ENCODE measurements at places on chromosomes 2 and 18.

GRCh38 chr2:70954886-70955285 is 19.2 kb downstream of the ATP6V1B1 start:
- no peak for DNase-seq

- no peak for DNase-seq
These were observed 22.2 kb upstream of the NT5C1B start for GRCh38 chr2:18611604-18612003.

- DNase-seq, result no peak
These were observed 55.3 kb downstream of the HS1BP3 start for GRCh38 chr2:20595439-20596192.

- DNase-seq, result no peak
These were observed 3.5 kb downstream of the ATP6V1B1 start for GRCh38 chr2:70939001-70939838.

DNA sequence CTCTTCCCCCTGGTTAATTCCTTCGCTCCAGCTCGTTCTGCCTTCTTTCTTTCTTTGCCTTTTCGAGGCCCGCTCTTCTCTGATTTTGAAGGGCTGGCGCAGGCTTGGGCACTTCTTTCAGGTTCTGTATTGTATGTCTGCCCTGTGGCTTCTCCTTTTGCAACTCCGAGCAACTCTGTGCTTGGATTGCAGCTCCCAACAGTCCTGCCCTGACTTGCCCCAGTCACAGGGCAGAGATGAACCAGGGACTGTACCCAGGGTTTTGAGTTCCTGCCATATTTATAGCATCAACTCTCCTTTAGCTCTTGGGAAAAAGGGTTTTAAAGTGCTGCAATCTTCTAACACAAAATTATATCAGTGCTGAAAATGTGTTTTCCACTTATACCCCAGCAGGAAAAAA is 31.1 kb upstream of the CD8A start:
- DNase-seq, result no peak

DNA sequence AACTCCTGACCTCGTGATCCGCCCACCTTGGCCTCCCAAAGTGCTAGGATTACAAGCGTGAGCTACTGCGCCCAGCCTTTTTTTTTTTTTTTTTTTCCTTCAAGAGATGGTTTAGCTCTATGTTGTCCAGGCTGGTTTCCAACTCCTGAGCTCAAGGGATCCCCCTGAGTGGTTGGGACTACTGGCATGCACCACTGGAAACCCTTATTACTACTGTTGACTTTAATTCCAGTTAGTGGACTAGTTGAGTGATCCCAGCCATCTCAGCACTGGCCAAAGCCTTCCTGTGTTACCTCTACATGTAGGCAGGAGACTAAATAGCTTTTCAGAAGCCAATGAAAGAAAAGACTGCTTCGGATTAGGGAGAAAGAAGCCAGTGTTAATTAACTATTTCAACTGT is 8.1 kb upstream of the SSB start:
- no peak for DNase-seq

DNA sequence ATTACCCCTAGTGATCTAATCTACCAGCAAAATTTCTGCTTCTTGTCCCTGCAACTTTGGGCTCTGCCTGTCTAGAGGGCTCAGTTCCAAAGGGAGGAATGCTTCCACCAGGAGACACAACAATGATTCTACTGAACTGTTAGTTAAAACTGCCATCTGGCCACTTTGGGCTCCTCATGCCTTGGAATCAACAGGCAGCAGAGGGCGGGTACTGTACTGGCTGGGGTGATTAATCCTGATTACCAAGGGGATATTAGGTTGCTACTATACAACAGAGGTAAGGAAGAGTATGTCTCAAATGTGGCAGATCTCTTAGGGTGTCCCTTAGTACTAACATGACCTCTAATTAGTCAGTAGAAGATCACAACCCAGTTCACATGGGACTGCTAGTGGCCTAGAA is 21.4 kb downstream of the HADHA start:
- DNase-seq, result no peak

DNA sequence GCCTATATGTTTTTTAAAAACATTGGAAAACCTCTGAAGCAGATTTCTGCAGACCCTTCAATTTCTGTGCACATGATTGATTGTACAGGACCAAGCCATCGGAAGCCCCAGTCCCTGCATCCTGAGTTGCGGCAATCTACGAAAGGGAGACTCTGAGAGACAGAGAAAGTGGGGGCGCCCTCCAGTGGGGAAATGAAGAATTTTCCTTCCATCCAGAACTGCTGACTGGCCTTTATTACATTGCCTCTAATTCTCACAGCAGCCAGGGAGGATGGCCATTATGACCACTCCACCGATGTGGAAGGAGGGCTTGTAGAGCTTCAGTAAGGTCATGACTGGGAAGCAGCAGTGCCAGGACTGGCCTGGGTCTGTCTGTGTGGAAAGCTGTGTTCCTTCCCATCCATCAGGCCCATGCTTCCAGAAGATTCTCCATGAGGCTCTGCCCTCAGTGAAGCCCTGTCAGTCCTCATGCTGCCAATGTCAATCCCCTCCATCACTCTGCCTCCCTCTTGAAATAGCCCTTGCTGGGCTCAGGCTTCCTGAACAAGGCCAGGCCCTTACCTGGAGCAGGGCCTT is 20.0 kb upstream of the RESP18 start:
- peak; percentile 58 for DNase-seq

GRCh38 chr18:6543330-6543908 is 128.7 kb upstream of the L3MBTL4 start:
- DNase-seq, result peak; percentile 58

- DNase-seq, result no peak
These were observed 1548.1 kb upstream of the ZEB2 start for GRCh38 chr2:146068051-146068450.

GRCh38 chr2:11787991-11788390 is 41.6 kb downstream of the LPIN1 start:
- DNase-seq, result no peak

- DNase-seq, result no peak
These were observed 5.6 kb upstream of the WDFY1 start for GRCh38 chr2:223950448-223951347.

DNA sequence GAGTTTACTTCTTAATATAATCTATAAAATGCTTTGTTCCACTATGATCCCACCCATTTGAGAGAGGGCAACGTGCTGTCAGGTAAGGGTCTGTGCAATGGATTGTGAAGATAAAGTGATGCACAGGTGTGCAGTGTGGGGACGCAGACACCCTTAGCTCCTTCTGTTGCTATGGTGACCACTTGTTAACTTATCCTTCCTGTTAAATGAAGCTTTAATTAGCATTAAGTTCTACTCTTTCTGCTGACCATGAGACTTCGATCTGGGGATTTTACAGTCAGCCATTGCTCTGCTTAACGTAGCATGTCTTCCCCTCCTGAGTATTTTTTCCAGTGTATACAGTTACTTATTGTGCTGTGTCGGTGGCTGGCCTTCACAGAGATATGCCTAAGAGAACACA is 23.1 kb upstream of the ALKAL2 start:
- DNase-seq, result no peak

DNA sequence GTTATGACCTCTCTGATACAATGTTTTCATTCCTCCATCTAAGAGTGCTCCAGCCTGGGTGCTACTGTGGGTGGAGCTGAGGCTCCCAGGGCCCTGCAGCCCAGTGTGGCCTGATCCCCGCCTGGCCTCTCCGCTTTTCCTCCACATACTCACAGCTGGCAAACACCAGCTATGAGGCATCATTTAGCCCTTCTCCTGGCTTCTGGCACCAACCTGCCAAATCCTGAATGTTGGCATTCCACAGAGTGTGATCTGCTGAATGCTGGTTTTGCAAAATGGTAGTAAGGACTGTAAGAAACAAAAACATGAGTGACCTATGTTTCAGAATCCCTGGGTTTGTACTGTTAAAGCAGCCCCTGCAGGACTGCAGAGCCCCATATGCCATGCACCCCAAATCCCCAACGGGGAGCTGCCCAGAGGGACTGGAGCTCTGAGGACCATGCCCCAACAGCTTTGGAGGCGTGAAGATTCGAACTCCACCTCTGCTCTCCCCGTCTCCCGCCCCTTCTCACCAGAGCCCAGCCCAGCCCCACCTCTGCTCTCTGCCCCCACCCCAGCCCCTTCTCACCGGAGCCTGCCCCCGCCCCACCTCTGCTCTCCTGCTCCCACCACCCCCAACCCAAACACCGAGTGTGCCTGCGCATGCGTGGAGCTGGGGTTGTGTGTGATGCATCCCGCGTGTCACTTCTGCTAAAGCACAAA is 4.2 kb downstream of the SLC66A2 start:
- DNase-seq, result no peak

GRCh38 chr2:39503277-39503676 is 66.2 kb upstream of the MAP4K3 start:
- DNase-seq, result no peak

GRCh38 chr2:147294825-147295392 is 549.9 kb upstream of the ACVR2A start:
- no peak for DNase-seq

DNA sequence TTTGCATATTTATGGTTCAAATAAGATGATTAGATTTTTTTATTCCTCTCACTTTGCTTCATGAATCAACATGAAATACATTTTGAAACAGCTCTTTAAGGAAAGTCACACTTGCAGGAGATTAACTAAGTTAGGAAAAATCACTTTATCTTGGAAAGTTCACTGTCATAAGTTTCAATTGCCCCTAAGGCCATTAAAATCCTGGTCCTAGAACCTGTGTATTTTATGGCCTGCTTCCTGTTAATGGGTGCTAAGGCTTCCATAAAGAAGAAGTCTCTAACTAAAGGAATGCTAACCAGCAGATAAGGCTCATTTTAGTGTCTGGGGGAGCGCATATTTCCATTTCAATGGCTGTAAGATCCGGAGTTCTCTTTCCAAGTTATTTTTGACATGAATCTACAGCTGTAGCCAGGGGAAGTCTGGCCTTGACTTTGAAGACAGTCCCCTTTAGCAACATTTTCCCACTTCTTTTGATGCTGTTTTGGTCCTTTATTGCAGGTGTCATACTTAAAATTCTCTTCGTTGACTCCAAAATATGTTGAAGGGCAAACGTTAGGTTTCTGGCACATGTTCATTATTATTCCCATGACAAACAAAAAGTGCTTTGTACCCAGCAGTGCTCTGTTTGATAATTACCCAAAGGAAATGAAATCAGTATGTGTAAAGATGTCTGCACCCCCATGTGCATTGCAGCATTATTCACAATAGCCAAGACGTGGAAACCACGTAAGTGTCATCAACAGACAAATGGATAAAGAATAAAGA is 34.4 kb upstream of the SH3BP4 start:
- no peak for DNase-seq

DNA sequence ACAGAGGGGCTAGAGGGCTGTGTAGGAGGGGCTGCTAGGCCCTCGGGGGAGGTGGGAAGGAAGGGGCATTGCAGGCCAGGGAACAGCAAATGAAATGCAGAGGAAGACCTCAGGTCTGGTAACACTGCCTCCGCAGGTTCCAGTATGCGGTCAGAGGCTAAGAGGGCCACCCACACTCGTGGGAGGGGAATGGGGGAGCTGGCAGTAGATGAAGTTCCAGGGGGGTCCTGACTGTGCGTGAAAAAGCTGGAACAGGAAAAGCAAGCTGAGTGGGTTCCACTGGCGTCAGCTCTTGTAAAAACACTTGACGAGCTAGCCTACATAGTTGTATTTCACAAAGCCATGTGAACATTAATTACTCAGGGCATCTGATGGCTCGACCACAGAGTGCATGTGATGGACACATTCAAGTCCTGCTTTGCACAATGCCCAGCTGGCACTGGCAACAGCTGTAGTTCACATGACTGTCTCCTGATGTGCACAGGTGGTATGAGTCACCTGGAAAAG is 29.0 kb upstream of the PTPN4 start:
- DNase-seq, result no peak

DNA sequence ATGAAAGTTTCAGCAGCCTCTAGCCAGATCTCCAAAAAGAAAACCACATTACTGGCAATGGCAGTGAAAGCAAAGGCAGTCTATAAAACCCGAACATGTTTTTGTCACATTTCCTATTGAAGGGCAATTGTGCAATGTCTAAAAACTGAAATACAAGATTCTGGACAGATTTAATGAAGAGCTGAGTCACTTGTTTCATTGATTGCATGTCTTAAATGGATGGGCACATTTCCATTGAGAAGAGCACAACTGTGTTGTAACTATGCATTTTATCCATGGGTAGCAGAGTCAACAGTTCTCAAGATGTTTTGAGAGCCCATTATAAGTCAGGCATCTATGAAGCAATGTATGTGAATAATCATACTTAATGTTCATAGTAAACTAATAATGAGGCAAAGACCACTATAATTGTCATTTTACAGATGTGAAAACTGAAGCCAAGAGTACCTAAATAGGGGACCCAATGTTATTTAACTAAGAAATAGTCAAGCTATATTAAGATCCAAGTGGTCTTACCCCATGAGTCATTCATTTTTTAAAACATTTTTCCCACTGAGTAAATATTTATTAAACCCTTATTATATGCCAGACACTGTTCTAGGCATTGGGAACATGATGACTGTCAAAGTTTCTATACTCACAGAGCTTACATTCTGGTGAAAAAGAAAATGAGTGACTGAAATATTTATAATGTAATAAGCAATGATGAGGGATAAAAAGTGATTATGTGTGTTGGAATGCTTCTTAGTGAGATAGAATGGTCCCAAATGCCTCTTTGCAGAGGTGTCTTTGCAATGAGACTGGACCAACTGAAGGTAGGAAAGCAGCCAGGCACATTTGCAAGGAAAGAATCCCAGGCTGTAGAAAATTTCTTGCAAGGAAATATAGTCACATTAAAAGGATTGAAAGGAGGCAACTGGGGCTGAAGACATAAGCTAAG is 818.9 kb upstream of the ACVR2A start:
- no peak for DNase-seq

DNA sequence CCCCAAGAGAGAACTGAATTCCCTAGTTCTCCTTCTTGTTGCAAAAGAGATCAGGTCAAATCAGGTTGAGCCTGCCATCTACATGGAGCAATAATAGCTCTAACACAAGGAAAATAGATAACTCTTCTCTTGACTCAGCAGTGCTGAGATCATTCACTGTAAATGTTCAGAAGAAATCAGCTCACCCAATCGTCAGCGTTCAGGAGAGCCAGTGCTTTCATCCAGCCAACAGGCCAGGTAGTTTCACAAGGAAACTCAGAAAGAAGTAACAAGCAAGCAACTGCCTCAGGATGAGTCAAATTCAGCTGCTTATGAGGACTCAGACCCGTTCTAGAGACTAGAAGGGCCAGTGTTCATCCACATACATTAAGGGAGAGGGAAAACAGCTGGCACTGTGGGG is 5.9 kb downstream of the LMAN2L start:
- no peak for DNase-seq

DNA sequence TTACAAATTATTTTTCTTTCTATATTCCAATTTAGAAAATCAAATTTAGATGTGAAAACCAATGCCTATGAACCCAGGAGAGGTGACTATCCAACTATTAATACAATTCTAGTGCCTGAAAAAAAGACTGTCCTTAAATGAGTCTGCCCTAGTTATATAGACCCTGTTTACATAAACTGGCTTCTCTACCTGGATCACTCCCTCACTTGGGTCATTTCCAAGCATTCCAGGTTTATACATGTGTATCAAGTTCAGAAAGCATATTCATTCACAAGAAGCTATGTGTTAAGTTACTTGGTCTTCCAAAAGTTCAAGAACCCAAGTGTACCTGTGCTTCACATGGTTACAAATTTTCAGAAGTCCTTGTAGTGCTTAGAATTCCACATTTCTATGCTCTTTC is 8.3 kb downstream of the ZNF385B start:
- no peak for DNase-seq
